ENCODE measurements at places on chromosomes 5 and 9.

- no peak for DNase-seq
Observed at GRCh38 chr5:78534148-78534904, 114.2 kb downstream of the LHFPL2 start.

DNA sequence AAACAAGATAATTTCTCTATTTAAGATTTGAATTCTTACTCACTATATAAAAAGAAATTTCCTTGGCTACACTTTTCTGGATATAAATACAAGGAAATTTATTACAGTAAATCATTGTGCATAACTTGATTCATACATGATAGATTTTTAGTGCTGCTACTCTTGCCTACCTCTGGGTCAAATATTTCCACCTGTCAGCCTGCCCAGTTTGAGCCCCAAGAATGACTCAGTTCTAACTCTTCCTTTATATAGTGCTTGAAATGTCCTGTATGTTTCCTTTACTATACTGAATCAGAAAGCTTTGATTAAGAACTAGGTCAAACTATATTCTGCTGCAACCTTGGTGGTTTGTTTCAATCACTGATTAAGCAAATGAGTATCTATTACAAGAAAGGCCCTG lies 147.4 kb upstream of the FTMT start:
- DNase-seq = no peak

DNA sequence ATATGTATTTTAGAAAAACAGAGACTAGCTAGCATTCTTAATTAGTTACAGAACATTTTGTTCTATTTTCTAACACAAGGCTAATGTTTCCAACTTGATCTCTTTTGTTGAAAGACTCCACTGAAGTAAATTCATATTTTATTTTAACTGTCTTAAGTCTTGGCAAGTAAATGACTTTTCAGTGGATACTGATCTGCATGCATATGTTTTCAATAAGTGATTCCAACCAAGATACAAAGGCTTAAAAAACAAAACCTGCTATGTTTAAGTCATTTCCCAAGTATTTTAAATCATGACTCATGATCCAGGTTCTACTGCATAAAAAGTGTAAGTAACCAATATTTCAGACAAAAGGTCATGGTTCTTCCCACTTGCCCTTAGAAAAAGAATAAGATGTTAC lies 5.7 kb downstream of the CDO1 start:
- peak; percentile 77 for DNase-seq

GRCh38 chr9:128627127-128627715 lies 29.4 kb downstream of the DYNC2I2 start:
- DNase-seq = no peak

DNA sequence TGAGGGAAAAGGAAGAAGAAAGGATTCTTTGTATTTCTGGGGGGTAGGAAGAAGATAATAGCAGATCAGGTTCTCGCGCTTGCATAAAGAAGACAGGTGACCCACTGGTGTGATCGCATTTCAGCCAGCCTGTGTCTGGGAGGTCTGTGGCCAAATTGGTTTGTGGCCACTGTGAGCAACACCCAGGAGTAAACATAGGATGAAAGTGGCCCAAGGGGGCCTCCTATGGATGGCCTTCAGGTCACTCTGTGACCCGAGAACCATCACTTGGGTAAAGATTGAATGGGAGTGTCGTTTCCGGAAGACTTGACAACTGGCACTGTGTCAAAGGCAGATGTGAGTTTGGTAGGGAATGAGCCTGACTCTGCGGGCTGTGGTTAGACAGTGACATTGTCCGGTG lies 34.2 kb downstream of the RAI14 start:
- no peak for DNase-seq

Measured in skin of body (tissue), 3 donors.